Stimulated activated CD4-positive, alpha-beta T cell treated with anti-CD3 and anti-CD28 coated beads, Interleukin-15, amount 100 ng/mL, for 1 hour (primary cell): ENCODE measurements at places on chromosomes 13 and 19.

DNA sequence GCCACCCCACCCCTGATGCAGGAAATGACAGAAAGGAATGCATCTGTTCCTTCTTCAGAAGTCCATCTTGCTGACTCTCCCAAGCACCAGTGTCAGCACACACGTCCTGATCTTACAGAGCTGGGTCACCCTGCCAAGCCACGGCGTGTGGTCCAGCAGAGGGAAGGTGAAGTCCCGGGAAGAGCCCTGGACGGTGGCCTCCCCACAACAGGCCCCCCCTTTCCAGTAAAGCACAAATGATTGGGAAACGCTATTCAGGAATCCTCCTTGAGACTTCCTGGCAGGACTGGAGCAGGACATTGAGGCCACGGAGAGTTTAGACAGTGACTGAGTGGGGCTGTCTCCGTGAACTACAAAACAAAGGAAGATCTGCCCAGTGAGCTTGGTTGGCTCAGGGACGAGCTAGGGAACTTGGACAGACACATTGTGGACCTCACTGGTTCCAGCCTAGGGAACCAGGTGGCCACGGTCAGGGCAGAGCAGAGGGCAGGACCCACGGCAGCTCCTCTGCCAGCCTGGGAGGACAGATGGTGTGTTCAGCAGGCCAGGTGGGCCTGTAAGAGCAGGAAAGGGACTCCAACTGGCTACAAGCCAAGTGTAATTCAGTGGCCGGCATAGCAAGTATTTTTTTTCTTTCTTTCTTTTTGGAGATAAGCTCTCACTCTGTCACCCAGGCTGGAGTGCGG lies 41.7 kb downstream of the ELL start:
- DNase-seq: no peak

DNA sequence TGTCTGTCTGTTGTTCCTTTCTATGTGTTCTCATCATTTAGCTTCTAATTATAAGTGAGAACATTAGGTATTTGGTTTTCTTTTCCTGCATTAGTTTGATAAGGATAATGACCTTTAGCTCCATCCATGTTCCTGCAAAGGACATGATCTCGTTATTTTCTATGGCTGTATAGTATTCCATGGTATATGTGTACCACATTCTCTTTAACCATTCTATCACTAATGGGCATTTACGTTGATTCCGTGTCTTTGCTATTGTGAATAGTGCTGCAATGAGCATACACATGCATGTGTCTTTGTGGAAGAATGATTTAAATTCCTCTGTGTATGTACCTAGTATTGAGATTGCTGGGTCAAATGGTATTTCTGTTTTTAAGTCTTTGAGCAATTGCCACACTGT lies 1799.7 kb downstream of the SLITRK5 start:
- DNase-seq: no peak

DNA sequence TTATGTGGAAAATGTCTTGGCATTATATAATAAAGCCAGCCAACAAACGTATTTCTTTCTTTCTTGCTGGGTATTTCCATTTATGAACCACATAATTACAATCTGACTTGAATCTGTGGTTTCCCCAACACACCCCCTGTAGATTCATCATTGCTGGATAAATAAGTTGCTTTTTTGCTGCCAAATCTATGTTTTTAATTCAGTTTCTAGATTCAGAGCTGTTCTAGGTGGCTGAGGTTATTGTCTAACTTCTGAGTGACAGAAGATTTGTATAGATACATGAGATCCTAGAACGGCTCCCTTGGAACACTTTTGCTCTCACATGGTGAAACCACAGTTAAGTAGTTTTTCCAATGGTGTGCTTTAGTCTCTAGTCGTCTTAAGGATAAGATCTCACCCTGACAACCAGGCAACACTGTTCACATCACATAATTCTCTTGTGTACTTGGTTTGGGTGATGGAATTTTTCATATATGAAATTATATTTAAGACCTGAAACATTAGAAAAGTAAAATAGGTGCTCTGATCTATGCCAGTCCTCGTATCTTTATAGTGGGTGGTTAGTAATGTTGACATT lies 239.1 kb downstream of the KLF12 start:
- no peak for DNase-seq

DNA sequence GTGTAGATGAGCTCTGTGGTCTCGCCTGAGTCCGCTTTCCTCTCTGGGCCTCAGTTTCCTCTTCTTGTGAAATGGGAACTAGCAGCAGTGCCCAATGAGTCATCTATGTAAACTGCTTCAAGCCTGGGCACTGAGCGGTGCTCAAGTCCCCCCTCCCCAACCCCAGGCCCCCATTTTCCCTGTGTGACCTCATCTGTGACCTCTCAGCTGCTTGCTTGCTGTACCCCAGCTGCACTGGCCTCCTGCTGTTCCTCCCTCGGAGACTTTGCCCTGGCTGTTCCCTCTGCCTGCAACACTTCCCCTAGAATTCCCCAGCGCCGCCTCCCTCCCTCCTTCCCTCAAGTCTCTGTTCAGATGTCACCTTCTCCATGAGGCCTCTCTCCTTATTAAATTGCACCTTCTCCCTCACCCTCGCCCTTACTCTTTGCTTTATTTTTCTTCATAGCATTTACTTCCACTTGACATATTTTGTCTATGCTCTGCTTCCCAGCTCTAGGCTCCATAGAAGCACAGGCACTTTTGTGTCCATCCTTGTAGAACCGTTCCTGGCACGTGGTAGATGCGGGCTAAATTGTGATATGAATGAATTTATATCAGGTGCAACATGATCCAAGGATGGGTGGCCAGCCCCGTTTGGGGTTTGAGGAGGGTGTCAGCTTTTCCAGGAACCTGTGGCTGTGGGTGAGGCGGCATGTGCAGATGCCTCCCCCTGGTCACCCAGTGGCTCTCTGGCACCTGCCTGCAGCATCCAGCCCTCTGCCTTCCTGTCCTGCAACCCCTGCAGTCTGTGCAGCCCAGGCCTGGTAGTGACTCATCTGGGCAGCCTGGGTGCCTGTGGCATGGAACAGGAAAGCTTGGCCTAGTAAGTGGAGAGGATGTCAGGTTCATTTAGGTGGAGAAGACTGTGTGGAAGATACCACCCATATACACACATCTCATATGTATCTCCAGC lies 26.3 kb downstream of the SIPA1L3 start:
- no peak for DNase-seq

- DNase-seq: no peak
Measured at GRCh38 chr13:108734676-108735075, 105.3 kb downstream of the MYO16 start.

DNA sequence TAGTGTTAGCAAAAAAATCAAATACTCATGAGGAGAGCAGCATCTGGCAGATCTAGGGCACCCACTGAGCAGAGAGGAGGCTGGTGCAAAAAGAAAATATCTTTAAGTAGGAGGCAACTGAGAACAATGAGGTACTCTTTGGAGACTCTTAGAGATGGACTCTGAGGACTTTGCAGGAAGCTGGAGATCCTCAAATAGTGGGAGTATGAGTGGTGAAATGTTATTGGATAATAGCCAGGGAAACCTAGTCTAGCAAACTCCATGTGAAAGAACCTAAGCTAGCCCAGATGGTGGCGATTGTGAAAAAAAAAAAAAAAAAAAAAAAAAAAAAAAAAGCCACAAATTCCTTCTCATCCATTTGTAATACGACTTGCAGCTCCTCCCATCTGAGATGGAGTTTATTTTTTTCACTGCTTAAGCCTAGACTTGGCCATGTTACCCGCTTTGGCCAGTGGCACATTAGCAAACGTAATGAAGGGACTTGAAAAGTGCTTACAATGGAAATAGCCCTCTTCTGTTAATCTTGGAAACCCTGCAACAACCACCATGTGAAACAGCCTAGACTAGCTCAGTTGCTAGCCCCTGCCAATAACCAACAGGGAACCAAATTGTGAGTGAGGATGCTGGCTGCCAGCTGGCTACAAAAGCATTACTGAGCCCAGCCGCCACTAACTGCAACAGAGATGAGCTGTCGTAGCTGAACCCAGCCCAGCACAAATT lies 476.2 kb downstream of the KLF12 start:
- no peak for DNase-seq

DNA sequence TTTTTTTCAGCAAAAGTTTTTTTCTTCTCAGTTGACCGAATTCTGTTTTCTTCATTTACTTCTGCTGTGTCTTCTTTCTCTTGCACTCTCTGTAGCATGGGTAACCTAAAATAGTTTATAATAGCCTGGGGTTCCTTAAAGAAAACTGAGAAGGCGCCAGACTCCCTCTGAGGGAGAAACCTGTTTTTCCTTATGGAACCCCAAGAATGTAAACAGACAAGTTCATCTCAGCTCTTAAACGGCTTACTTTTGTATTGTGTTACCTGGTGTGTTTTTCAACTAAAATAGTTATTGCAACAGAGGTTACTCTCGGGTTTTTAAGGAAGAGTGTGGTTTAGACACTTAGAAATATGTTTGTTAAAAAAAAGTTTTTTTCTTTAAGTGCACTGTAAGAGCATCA lies 23.8 kb upstream of the TM9SF2 start:
- no peak for DNase-seq

DNA sequence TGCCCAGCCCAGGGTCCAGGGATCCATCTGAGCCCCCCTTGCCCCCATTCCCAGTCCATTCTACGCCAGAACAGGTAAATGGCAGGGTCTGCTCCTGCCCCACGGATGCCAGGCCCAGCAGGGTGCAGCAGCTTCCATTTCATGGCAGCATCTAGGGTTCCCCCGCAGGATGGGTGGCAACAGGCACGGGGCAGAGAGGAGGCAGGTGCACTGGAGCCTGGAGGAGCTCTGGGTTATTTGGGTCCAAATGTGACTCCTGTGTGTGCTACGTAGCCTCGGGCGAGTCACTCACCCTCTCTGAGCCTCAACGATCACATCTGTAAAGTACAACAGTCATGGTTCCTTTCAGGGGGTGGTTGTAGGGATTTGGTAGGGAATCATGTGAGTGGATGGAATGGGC lies 27.4 kb downstream of the IL12RB1 start:
- DNase-seq: no peak

GRCh38 chr13:27851096-27851850 lies 59.0 kb downstream of the GSX1 start:
- DNase-seq: no peak

DNA sequence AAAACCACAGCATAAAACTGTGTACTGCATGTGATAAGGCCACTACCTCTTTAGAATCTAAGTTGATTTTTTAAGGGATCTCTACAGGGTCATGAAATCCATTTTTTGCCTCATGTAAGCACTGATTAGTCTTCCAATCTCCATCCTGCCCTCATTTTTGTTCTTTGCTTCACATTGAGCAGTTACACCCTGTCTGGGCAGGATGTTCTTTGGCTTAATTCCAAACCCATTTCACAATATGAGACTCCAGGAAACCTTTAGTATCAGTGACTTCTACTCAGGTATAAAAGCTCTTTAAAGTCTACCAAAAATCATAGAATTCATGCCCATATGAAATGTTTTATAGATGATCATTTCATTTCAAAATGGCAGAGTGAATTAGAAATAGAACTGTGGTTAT lies 592.6 kb downstream of the TBC1D4 start:
- no peak for DNase-seq

DNA sequence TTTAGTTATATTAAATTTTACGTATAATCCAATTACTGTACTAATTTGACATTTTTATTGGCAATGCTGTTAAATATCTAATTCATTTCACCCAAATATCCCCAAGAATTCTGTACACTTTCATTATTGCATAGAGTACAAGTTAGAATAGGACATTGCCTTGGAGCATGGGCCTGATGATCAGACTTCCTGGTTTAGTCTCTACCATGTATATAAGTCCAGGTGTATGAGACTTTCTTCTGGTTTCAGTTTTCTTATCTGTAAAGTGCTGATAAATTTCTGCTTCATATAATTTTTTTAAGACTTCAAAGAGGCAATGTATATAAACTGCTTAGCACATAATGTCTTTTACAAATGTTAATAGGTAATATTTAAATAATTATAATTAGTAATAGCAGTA lies 179.4 kb downstream of the KLF12 start:
- no peak for DNase-seq

DNA sequence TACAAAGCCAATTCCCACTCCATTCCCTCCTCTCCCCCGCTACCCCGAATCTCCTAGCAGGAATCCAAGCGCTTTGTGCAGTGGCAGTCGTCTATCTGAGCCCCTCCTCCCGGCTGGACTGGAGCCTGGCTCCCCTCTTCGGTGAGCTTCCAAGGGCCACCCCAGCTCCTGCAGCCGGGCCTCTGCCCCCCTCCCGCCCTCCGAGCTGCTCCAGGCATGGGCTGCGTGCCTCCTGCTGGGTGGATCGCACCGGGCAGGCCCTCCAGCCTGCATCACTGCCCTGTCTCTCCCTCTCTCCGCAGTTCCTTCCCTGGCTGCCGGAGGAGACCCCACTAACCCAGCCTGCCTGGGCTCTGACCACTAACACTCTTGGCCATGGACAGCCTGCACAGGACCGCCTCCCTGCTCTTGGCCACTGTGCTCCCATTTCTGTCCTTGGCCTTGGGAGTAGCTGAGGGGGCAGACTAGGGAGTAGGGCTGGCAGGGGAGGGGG lies 12.9 kb upstream of the LENG8 start:
- no peak for DNase-seq

DNA sequence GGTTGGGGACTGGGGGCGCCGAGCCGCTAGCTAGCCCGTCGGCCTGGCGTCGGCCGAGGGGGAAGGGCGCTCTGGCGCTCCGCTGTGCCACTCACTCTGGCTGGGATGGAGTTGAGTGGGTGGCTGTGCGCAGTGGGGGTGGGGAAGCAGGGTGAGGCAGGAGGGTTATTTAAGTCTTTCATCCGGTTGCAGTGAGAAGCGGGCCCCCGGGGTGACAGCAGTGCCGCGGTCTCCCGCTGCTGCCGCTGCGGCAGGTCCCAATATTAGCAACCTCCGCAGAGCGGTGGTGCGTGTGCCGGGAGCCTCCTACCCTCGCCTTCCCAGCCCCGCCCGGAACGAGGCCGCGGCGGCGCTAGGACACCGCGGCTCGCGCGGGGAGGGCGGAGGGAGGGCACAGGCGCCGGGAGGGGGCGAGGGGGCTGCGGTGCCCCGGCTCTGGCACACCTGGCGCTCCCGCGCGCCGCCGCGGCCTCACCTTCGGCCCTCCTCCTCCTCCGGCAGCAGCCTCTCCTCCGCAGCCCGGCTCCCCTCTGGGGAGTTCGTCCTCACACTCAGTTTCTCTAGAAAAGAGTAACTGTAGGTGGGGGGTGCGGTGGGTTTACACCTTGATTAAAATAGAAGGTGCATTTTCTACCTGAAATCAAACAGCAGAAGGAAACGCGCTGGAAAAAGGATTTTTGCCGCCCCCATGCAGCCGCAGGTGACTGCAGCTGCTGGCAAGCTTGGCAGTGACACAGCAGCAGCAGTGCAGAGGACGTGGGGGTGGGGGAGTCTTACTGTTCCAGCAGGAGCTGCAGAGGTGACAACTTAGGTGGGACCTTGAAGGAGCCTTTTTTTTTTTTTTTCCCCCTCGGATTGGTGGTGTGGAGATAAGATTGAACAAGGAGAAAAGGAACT lies 4.5 kb downstream of the FGF9 start:
- no peak for DNase-seq

DNA sequence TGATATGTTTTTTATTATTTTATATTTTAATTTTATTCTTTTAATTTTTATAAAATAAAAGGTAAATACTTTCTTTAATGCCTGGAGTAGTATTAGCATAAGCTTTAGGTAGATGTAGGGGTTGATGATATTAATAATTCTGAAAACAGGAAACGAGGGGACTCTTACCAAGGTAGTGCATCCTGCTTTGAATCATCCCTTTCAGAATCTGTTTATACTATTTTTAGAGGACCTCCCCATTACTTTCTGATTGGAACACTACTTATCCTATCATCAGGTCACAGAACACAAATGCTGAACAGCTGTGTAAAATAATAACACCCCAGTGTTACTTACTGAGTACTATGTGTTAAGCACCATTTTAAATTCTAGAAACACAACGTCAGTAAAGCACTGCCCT lies 27.3 kb downstream of the COG6 start:
- DNase-seq: no peak

GRCh38 chr19:44974857-44975256 lies 19.7 kb downstream of the CLPTM1 start:
- no peak for DNase-seq
